AG09309 (cell line): ENCODE measurements at places on chromosomes 3 and 15.

DNA sequence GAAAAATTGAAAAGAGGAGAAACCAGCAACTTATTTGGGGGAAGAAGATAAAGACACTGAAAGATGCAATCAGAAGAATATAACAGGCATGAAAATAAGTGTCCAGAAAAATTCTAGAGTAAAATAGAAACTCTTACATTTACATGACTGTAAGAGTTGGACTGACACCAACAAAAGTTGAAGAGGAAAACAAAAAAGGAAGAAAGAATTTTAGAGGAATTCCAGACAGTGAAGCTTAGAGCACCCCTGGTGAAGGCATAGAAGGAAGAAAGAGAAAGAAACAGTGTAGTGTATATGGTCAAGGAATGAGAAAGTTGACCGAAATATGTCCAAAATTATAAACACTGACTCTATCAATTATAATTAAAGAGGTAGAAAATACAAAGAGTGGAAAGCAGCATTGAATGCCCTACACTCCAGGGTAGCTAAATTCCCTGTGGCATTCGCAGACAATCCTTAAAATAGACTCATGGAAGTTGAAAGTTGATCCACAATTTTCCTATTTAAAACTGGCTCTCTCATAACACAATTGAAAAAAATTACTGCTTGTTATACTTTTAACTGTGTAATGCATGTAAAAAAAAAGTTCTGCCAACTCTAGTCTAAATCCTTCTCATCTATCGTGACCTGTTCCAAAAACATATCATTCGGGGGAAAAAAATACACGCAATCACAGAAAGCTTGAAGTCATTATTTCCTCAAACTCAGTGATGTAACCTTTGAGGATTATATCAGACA lies 102.6 kb upstream of the ABI3BP start:
- no peak for DNase-seq

- DNase-seq, result no peak
Measured at GRCh38 chr15:33461671-33462070, 150.9 kb downstream of the RYR3 start.

DNA sequence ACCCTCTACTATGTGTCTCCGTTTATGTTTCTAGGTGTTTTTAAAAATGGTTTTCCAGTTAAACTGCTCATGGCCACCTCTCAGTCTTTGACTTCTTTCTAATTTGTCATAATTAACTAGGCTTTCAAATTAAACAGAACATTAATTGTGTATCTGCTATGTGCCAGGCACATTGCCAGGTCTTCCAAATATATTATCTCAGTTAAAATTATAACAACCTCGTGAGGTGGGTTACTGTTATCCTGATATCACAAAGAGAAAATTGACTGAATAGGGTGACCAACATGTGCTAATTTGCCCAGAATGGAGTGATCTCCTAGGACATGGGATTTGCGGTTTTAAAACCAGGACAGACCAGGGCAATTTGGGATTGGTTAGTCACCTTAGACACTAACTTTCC lies 222.4 kb upstream of the TLE3 start:
- no peak for DNase-seq

- no peak for DNase-seq
Measured at GRCh38 chr3:32822609-32823498, 5.1 kb downstream of the TRIM71 start.

- no peak for DNase-seq
Measured at GRCh38 chr15:94840794-94841783, 609.7 kb downstream of the MCTP2 start.

DNA sequence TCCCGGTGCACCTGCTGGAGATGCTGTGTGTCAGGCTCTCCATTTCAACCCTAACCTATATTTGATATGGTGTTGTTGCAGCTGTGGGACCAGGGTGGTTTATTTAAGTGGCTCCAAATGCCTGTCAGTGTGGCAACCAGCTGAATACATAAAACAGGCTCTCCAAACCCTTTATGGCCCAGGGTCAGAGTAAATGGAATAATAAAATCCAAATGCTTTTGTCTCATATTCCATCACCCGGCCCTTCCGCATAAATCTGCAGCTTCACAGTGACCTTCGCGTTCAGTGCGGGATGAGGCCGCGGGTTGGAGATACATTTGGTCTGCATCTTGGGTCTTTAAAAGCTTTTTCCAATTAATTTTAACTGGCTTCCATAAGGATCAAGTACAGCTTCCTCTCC lies 382.1 kb upstream of the NR2F2 start:
- DNase-seq, result no peak

DNA sequence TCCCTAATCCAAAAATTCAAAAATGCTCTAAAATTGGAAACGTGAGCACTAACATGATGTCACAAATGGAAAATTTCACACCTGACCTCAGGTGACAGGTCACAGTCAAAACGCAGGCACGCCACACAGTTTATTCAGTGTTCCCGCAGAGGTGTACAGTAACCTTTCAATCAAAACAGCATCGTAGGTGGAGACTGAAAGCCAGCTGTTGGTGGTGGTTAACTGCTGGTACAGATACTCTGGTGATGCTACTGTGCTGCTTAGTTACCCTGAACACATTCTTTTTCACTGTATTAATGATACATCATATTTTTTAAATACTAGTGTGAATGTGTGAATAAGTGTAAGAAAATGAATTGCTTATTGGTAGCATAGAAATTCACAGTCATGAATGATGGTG lies 23.8 kb downstream of the RAB11A start:
- no peak for DNase-seq

- DNase-seq, result peak; percentile 78
Measured at GRCh38 chr3:157082305-157082982, 77.5 kb downstream of the CCNL1 start.
